ENCODE measurements at places on chromosomes 11 and 22.

DNA sequence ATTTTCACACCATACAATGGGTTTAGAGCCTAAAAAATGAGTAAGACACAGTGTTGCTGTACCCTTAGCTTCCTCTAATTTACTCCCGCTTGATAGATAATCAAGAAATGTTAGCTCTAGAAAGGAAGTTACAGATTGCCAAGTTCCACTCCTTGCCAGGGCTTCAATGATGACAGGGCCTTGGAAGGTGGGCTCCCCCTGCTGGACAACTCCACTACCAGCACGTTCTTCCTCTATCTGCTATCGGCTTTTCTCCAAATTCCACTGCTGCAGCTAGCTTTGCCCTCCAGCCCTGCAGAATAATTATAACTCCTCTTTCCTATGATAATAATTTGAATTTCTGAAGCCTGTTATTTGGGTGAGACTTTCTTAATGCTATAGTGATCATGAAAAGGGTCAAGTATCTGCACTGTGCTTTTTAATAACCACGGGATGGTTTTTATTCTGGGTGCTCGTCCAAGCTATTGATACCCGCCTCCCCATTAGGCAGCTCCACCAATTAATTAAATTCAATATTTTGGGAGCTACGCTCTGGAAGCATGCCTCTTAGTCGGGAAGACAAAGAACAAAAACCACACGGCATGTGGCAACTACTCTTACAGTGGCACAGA is 9.0 kb downstream of the SYN3 start:
- DNase-seq: peak; percentile 41

GRCh38 chr11:99887481-99887880 is 799.6 kb upstream of the ARHGAP42 start:
- no peak for DNase-seq

DNA sequence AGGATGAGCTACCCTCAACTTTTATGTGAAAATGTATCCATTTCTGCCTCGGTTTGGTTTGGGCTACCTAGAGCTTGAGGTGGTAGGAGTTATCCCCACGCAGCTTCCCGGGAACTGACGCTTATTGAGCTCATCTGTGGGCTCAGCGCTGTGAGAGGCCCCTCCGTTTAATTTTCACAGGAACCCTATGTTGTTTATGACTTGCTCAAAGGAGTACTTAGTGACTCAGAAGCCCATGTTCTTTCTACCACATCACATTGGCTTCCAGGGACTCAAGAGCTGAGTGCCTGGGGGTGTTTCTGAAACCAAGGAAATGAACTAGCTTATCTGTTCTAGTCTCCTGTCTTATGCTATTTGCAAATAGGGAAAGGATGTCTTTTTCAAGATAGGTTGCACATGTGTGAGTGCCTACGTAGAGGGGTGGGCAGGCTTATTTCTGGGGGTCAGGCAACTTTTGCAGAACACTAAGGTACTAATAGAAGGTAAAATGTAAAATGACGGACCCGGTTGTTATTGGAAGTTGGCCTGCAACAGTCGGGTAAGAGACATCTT is 40.5 kb downstream of the MICAL2 start:
- no peak for DNase-seq

DNA sequence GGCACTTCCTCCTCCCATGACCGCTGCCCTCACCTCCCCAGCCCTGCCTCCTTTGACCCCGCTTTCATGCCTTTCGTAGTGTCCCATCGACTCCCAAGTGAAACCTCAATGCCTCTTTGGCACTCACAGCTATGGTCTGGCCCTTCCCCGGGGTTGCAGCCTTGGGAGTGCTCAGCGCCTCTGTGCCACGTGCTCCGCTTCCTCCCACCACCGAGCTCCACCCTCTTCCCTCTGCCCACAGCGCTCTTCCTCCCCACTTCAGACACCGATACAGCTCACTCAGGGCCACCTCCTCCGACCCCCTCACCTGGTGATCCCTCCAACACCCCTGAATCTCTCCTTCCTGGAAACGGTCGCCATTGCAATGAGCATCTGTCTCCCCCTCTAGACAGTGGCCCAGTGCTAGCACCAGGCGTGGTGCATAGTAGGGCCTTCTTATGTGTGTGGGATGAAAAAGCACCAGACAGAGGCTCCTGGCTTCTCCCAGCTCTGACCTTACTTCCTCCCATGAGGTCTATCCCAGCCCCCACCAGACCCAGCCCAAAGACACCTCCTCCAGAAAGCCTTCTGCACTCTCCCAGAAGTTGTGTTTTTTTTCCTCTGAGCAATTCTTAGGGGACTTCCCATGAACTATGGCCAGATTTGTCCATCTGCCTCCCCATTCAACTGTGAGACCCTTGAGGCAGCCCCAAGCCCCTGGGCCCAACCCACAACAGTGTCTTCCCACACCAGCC is 16.4 kb upstream of the SCGB1A1 start:
- no peak for DNase-seq

DNA sequence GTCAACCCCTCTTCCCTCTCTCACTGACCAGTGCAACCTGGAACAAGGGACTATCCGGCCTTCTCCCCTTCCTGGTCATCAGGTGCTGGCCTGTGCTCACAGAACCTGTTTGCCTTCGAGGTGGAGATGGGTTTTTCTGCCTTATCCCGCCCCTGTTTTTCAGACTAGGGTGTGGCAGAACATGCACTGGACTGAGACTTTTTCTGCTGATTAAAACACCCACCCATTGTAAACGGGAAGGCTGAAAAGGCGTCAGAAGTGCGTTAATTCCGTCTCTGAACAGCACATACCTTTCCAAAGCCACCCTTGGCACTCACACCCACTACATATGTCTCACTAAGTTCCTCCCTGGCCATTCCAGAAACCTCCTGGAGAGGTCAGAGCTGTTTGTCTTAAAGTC is 4.4 kb upstream of the B3GNT6 start:
- no peak for DNase-seq

- DNase-seq: no peak
Observed at GRCh38 chr11:132692891-132693290, 839.4 kb downstream of the OPCML start.

GRCh38 chr11:69366591-69366990 is 72.6 kb downstream of the MYEOV start:
- no peak for DNase-seq

GRCh38 chr11:10263929-10264328 is 30.1 kb downstream of the SBF2 start:
- DNase-seq: no peak

DNA sequence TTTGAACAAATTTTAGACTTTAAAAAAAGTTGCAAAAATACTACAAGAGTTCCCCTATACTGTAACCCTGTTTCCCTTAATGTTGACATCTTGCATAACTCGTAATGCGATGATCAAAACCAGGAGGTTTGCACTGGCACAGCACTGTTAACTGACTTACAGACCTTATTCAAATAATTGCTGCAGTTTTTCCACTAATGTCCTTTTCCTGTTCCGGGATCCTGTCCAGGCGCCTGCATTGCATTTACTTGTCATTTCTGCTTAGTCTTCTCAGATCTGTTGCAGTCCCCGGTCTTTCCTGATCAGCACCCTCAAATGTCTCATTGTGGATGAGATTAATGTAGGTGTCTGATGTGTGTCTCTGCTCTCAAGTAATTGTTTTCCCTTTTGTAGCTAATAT is 32.0 kb downstream of the APLP2 start:
- DNase-seq: no peak

DNA sequence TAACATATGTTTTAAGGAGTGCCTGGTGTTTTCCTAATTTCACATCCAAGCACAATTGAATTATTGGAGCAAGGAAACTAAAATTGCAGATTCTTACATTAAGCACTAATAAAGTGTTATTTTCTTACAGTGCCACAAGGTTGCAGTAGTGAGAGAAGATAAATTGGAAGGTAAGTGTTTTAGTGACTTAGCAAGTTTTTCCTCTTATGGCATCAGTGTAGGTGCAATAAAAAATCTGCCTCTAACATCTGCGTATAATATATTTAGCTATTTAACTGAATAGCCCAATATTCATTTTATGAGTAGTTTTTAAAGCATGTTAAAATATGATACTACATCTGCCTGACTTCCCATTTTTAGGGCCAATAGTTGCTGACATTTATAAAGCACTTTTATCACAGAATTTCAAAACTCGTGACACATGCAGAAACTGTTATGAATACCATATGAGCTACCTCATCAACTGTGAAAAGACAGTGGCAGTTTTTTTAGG is 19.0 kb downstream of the POLD3 start:
- DNase-seq: no peak

GRCh38 chr11:8739309-8739793 is 56.8 kb downstream of the RPL27A start:
- no peak for DNase-seq

GRCh38 chr22:48091060-48091650 is 1328.7 kb downstream of the TBC1D22A start:
- no peak for DNase-seq

GRCh38 chr11:59779487-59779886 is 24.3 kb downstream of the STX3 start:
- no peak for DNase-seq

- peak; percentile 8 for DNase-seq
Observed at GRCh38 chr11:90288212-90288821, 65.5 kb upstream of the CHORDC1 start.

DNA sequence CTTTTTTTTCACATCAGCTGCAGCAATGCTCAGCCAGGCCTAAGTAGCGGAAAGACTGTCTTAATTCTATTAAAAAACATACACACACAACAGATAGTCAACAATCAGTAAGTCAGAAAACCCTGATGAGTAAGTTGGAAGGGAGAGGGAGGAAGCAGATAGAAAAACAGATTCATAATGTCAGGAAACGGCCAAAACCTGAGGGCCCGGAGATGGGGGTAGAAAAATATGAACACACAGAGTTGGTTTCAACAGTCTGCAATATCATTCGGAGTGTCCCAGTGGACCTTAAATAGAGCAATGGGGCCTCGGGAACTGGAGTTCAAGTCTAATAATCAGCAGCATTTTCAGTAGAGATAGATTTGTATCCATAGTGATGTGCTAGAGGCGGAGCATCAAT is 14.8 kb downstream of the LRRC55 start:
- DNase-seq: no peak

DNA sequence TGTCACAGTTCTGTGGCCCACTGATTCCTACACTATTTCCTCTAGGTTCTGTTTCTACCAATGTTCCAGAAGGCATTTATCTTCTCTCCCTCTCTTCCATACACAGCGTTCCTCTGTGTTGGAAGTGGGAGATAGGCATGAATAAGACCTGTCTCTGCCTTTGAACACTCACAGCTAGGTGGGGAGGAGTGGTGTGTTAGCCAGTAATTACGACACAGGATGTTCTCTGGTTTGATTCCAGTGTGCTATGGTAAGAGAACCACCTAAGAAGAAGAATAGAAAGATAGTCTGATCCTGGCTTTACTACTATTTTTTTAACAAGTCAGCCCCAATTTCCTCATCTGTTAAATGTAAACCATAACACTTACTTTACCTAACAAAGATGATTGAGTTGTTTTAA is 200.2 kb upstream of the MTMR2 start:
- DNase-seq: no peak

DNA sequence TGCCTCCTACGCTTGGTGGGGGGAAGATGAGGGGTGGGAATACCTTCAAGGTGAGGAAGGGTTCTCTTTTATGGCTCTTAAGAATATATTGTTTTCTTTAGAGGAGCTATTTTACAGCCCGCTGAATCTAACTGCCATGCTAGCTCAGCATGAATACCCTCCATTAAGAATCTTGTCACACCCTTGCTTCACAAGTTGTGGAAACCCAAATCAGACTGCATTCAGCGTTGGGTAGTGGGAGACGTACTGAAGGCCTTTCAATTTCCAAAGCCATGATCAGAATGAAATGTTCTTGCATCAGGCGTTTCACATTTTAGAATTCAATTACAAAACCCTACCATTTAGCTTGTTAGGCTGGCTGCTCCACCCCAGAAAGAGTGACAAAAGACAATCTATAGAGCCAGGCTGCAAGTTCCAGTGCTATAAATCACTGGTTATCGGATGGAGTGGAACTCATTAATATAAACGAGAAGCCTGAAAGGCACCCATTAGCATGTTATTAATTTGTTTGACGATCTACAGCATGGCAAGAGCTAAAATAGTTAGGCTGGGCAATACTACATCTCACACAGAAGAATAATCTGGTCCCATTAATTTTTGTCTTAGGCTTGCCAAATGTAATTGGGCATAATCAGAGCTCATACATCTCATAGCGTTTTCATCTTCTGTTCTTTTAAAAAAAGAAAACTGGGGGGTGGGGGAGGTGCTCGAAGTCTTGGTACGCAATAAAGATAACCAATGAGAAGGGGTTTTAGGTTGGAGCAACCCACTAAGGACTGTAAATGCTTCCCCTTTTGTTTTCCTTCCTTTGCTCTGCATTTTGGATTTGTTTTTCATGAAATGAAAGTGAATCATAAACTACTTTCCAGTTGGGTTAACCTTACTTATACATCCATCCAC is 57.5 kb downstream of the ABTB2 start:
- no peak for DNase-seq

DNA sequence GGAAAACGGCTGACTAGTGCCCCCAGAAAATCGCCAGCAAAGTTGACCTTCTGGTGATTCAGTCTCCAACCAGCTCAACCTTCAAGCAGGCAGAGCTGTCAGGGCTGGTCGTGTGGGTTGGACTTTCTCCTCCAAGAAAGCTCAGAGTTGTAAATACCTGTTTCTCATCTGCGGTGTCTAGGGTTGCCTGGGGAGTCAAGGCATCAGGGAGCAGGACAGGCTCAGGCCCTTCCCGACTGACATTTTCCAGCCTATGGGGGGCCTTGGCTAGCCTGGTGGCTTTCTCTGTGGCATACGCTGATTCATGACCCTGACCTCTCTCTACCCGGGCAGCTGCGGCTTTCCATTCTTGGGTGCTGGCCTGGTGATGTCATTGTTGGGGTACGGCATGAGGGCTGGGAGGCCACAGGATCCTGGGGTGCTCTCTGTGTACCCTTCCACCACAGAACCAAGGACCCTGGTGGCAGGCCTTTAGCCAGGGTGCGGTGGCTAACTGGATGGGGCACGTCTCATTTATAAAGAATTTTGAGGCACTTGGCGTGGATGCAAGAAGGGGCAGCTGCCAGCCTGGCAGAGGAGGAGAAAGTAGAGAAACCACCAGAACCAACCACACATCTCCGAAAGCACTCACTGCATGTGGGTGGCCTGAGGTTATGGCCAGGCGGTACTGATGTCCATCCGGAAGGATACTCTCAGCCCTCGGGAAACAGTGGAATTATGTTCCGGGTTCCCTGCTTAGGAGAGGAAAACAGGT is 64.9 kb downstream of the BCR start:
- DNase-seq: no peak

DNA sequence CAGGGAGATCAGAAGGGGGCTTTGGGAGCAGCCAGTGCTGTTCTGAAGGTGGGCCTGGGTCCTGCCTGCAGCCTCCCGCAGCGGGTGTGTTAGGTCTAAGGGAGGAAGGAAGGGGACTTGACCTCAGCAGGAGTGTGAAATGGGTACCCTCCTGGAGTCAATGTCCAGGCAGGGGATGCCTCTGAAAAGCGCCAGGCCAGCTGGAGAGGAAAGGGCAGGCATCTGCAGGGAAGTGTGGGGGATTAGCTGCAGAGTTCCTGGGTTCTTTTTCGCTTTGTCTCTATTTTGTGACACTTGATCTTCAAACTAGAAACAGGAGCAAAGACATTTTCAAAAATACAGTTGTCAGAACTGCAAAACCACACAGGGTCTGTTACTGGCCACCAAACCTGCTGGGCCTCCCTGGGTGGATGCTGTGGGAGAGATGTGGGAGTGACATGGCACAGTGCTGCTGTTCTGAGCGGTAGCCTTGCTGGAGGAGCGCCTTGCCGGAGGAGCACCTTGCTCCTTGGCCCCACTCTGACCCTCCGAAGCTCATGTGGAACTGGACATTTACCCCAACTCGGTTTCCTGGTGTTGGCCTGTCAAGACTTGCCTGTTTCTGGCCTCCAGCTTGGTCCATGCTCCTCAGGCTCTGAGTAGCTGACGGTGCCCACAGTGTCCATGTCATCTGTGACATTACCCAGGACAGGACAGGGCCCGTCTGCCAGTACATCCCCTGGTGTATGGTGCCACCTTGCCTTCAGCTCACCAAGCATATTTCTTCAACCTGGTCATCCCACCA is 25.9 kb downstream of the MED15 start:
- no peak for DNase-seq

Data from GM12892 (cell line).